Osteocyte (in vitro differentiated cells): ENCODE measurements at places on chromosomes 13 and 19. TPM values are rescaled to one million over a fixed set of nuclear protein-coding genes. Genes with fewer than 3 reads are reported as not detected.
A peak's percentile ranks its signal among the peaks of the same experiment; 100 is the strongest.

DNA sequence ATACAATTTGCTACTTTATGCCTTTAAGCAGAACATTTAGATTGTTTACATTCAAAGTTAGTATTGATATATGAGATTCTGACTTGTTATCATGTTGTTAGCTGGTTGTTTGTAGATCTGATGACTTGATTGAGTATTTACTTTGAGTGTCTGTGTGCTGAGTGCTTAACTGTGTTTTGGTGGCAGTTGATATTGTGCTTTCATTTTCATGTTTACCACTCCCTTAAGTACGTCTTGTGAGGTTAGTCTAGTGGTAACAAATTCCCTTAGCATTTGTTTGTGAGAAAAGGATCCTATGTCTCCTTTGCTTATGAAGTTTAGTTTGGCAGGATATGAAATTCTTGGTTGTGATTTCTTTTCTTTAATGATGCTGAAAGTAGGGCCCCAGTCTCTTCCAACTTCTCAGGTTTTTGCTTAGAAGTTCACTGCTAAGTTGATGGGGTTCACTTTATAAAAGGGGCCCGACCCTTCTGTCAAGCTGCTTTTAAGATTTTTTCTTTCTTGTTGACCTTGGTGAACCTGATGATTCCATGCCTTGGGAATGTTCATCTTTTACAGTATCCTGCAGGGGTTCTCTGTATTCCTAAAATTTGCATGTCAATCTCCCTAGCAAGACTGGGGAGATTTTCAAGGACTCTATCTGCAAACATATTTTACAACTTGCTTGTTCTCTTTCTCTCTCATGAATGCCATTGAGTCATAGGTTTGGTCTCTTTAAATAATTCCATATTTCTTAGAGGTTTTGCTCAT, 1095.4 kb upstream of the PCDH20 start:
- no peak for DNase-seq

DNA sequence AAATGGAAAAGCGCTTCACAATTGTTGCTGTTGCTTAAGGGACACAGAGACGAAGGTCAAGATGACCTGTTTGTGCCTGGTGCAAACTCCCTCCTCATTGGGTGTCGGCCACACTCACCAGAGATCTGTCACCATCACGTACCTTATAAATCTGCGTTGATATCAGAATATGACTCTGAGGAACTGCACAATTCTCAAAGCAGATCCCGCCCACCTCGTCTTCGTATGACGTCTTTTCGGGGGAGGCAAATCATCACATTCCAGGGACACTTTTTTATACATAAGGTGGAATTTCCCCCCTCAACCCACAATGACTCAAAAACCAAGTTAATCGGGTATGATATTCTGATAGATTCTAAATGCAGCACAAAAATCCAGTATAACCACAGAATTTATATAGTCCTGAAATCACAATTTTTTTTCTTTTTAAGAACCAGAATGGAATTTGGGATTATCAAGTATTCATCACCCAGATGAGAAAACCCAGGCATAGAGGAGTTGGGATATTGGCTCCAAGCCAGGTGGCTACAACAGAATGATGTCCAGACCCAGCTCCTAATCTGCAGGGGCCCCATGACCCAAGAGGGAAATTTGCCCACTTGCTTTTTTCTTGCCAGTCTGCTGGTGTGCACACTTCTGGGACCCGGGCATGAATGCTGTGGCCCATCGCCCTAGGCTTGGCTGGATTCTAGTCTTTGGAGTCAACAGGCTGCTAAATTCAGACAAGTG, 50.6 kb upstream of the MTIF3 start:
- DNase-seq: peak; percentile 75

DNA sequence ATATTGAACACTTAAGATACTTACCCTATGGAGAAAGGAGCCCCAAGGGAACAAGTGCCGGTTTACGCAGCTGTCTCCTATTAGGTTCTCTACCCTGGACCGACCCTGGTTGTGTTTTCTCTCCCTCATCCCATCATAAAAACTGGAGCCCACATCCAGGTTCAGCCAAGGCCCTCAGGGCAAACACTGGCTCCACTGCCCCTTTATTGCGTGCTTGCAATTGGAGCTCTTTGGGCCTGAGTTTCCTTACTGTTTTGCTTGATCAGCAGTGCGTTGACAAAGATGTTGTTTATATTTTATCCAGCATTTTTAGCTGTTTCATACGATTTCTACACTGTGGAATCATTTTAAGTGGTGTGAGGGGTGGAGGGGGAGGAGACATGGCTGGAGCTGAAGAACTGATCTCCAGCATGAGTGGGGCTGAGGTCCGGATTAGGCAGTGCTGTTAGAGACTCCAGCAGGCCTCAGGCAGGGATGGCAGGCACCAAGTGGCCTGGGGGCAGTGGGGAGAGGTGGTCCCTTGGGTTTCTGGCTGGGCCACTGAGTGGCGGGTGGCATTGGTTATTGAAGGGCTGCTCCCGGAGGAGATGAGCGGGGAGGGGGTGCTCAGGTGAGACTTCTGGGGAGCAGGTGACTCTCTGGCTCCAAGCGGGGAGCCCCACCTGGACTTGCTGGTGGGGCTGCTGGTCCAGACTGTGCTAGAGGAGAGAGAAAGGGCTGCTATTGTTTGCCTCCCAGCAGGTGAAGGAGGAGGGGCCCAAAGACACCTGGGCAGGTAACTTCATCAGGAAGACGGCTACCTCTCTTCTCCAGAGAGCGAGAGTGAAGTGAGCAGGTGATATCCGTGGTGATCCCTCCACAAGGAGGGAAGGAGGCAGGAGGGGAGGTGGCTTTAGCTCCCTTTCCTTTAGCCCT, 62.4 kb upstream of the RNF113B start:
- DNase-seq: peak; percentile 90

- no peak for DNase-seq
These were observed 6.8 kb downstream of the CEACAM1 start for GRCh38 chr19:42521346-42522030.

- DNase-seq: no peak
These were observed 119.6 kb downstream of the RFC3 start for GRCh38 chr13:33937373-33938098.

DNA sequence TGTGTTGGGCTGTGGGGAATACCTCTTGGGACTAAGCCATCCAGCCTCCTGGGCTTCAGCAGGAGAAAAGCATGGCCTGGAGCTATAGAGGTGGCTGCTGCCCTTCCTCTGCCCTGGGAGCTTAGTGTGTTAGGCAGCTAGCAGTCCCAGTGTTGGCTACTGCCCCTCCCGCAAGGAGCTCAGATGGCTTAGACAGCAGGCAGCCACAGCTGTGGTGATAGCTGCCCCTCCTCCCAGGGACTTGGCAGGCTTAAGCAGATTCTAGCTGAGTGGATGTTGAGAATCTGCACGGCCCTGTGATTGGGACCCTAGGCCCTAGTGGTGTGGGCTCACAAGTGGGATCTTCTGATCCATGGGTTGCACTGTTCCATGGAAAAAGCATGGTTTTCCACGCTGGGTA, 264.5 kb downstream of the TDRD3 start:
- no peak for DNase-seq

DNA sequence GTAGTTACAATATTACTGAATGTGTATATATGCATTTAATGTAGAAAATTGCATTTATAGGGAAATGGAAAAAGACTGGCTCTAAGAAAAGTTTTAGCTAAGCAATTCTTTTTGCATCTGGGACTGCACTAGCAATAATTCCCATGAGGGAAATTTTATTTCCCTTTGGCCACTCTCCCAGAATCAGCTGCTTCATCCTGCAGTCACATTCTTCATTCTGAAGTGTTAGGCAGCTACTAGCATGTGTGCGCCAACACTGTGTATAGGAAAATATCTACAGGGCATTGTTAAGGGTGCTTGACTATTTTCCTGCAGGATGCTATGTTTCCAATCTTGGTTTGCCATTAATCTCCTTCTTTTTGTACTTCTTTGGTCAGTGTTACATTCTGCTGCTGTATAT, 312.8 kb upstream of the PCDH20 start:
- DNase-seq: no peak

The ZFR2 gene
- total RNA-seq: 0.44 TPM in 1 of 2 replicates, not detected in the other

The BSG gene
- total RNA-seq: 816 and 859 TPM in 2 replicates

The ZNF135 gene
- total RNA-seq: 5.5 and 5.9 TPM in 2 replicates

The ZNF208 gene
- not detected in 2 replicates for total RNA-seq

The PEAK3 gene
- 0.44 and 0.51 TPM in 2 replicates for total RNA-seq

The PSG3 gene
- not detected in 2 replicates for total RNA-seq
